ENCODE measurements at places on chromosomes 3 and 15. TPM values are rescaled to one million over a fixed set of nuclear protein-coding genes. Genes with fewer than 3 reads are reported as not detected.

Gene CHRNA3
- total RNA-seq, result 5.4 TPM

DNA sequence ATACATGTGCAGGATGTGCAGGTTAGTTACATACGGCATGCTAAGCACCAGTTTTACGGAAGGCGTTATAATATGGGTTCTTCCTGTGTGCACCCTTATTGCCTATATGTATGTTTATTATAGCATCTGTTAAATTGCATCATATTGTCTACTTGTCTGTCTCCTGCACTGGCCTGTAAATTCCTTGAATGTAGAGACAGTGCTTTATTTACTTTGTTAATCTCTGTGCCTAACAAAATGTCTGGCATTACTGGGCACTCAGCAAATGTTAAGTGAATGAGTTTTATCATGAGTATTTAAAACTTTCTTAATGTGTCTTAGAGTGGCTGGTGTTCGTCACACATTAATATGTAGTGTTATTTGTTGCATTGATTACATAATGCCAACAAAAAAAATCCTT lies 23.8 kb downstream of the MGA start:
- DNase-seq, result no peak

GRCh38 chr15:75720787-75721479 lies 8.3 kb upstream of the CSPG4 start:
- DNase-seq, result peak; percentile 86

Gene ANKRD34C
- under 0.01 TPM for total RNA-seq

DNA sequence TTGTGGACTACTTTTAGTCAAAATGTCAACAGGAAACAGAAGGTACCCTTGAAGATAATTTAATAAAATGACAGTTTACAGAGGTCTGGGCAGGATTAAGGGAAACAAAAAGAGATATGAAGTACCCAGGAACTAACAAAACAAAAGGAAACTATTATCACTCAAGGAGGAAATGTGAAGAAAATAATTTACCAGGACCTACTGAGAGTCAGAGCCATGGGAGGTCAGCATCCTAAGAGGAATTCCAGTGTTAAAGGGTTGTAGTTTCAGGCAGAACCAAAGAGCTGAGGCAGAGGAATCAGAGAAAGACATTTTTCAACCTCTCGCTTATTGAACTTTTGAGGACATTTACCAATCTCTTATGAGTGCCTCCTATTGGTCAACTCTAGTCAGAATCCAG lies 408.9 kb upstream of the CBLB start:
- no peak for DNase-seq

GRCh38 chr3:73492186-73492585 lies 132.6 kb downstream of the PDZRN3 start:
- DNase-seq, result no peak

DNA sequence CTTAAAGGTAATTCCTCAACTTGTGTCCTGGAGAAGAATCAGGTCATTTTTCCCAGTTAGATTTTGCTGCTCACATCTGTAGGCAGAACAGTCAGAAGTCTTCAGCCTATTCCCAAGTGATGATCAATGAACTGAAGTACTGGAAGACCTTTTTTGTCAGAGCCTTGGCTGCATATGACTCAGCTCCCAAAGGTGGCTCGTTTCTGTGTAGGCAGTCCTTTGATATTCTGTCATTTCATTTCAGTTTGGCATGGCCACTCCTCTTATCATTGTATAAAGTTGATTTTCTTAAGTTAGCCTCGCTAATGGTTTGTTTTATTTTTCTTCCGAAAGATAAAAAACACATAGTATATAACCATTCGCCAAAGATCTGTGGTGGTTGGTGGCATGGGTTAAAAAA lies 90.7 kb downstream of the KLHL25 start:
- DNase-seq, result no peak

Gene TADA3
- total RNA-seq, result 53.2 TPM

GRCh38 chr3:48518638-48519276 lies 14.8 kb upstream of the SHISA5 start:
- DNase-seq, result no peak

Gene FAM98B
- total RNA-seq, result 15.1 TPM

DNA sequence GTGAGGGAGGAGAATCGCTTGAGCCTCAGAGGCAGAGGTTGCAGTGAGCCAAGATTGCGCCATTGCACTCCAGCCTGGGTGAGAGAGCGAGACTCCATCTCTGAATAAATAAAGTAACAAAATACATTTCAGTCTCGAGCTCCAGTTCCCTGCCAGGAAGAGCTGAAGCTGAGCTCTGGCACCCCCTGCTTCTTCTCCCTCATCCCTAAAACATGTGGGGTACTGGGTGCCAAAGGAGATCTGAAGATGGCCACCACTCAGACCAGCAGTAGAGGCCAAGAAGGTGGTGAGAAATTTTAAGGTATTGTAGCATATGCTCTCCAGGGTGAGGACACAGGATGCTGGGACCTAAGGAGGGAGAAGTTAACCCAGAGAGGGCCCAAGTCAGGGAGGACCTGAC lies 75.0 kb upstream of the CGNL1 start:
- DNase-seq, result peak; percentile 20

DNA sequence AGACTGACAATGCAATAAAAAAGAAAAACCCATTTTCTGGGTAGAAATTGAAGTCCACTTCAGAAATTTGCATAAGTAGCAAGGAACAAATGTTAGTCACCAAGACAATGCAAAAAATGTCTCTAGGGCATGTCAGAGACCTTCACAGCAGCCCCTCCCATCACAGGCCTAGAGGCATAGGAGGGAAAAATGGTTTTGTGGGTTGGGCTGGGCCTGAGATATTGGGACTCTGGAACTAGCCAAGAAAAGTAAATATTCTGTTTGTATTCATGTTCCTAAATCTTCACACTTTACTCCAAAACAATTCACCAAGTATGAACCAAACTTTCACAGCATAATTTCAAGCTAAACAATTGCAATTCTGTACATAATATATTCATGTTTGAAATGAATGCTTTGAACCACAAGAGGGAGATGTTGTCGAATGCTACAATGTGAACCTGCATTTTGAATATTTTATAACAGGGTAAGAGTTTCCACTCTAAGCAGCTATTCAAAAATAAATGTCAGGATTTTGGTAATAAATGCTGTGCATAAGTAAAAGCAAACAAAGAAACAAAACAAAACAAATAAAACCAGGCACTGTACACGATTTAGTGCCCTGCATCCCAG lies 429.2 kb downstream of the OTOL1 start:
- no peak for DNase-seq

DNA sequence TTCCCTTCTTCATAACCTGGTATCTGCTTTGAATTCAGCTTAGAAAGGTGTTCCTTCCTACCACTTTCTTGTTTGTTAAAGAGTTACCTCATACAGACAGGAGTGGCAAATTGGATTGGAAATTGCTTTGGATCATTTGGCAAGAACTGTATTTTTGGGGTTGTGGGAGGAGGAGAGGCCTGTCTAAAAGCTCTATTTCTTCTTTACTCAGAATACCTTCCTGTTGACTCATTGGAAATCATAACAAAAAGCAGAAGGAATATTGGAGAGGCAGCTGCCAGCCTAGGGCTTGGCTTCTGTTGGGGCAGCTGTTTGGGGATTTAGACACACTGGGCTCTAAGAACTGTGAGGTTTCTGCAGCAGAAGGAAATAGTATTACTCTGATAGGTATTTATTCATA lies 14.2 kb downstream of the IQGAP1 start:
- DNase-seq, result peak; percentile 73

- DNase-seq, result no peak
These were observed 1.5 kb downstream of the ARHGEF3 start for GRCh38 chr3:56800130-56800831.

Gene GNL3
- 40.0 TPM for total RNA-seq

Gene PLA2G4E
- not detected for total RNA-seq

- no peak for DNase-seq
These were observed 185.1 kb upstream of the AGTR1 start for GRCh38 chr3:148512648-148513047.

Gene FAM81A
- 4.7 TPM for total RNA-seq

Gene PARP15
- total RNA-seq, result 3.9 TPM

- DNase-seq, result no peak
These were observed 319.1 kb upstream of the TLE3 start for GRCh38 chr15:70416829-70417228.

DNA sequence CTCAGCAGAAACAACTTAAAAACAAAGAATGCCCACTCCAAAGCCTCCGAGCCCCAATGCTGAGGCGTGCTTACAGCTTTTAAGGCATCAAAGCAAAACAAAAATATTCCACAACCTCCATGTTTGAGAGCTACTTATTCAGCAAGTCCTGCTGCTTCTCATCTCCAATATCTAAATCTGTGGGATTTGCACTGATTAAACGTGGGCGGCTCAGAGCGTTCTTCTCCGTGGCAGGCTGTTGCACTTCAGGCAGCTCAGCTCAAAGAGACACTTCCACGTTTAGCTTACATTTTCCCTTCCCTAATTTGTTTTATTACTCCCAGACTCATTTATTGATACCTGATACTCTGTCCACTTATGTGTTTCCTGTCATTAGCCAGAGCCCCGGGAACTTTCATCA lies 282.6 kb upstream of the MCTP2 start:
- DNase-seq, result no peak

DNA sequence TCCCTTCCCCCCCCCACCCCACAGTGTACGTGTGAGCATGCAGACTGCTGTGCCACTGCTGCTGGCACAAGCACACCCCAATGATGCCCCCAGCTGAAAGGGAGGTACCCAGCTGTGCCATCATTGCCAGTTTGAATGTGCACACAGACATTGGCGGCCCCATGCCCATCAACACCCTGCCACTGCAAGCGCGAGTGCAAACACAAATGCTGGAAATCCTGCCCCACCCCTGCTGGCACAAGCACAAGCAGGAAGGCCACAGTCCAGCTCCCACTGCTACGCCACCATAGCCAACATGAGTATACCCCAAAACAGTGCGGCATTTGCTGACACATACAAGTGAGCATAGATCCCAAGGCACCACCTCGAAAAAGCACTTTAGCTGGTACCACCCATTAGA lies 222.9 kb downstream of the SCAPER start:
- no peak for DNase-seq

- DNase-seq, result no peak
These were observed 51.7 kb downstream of the GRIP2 start for GRCh38 chr3:14488286-14489041.

DNA sequence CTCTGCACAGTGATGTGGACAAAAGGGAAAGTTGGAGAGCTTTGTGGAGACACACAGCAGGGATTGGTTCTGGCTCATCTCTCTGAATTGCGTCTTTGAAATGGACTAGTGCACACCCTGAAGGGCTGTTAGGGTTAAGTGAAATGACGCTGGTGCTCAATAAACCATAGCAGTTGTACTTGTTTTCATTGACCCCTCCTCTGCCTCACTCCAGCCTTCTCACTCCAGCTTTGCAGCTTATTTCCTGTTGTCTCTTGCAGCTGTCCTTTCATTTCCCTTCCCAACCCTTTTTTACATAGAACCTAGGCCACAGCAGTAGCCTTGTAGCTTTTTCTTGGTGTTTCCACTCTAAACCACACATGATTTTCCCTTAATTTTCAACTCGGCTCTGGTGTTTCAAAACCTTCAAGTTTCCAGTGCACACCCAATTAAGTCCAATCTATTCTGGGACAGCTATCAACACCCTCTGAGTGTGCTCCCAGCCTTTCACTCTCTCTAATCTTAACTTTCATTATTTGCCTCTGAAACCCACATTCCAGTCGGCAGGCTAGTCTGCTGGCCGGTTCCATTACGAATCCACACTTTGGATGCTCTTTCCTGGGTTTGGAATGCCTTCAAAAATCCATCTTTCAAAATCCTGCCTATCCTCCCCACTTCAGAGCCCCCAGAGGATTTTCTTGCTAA lies 6.4 kb downstream of the C3orf52 start:
- no peak for DNase-seq

Gene FBXW12
- total RNA-seq, result not detected

DNA sequence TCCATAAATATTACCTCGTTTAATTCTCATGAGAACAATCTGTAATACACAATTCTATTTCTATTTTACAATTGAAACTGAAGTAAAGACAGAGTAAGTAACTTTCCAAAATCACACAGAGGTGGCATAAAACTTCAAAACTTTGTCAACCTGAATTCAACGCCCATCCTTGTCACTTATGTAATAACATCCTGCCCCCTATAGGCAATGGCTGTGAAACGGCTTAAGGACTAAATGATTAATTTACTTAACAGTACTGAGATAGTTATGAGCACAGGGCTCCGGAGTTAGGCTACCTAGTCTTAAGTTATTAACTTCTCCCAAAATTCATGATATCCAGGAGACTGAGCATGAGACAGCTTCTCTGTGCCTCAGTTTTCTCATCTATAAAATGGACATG lies 293.1 kb upstream of the CHRM5 start:
- no peak for DNase-seq

GRCh38 chr15:63244399-63244798 lies 33.0 kb upstream of the APH1B start:
- DNase-seq, result no peak

- no peak for DNase-seq
These were observed 14.3 kb downstream of the GRM2 start for GRCh38 chr3:51721062-51721745.

DNA sequence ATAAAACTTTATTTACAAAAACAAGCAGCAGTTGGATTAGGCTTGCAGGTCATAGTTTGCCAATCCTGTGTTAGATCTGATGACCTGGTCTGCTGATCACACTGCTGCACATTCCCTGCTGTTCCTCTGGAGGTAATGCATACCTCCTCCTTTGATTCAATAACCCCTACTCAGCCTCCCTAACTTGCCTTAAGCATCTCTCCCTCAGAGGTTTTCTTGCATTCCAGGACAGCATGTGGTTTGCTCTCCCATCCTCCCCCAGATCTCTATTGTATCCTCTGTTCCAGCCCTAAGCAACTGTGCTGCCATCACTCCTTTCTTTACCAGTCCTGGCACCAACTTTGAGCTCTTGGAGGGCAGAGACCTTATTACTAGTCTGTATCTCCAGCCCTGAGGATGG lies 63.4 kb downstream of the CACNA2D3 start:
- no peak for DNase-seq

DNA sequence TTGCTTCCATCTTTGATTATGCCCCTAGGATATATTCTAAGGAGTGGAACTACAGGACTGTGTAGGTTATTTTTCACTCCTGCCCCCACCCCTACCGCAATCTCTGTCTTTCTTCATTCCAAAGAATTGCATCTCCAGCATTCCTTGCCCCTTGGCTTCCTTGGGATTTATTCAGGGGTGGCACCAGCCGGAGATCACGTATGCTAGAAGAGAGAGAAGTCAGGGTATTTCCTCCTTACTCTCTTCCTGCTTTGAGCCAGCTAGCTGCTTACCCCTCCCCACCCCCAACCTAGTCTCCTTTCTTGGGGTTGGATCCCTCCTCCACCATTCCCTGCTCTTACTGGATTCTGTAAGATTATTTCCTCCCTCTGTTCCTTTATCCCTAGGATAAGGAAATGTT lies 35.0 kb upstream of the DENND4A start:
- no peak for DNase-seq

GRCh38 chr3:119352034-119352609 lies 57.9 kb downstream of the ARHGAP31 start:
- DNase-seq, result no peak

GRCh38 chr15:78944669-78945407 lies at the start of gene CTSH:
Gene CTSH (minus strand): TSS chr15:78945046. CDS start chr15:78944981, 65 bp downstream.
- peak; percentile 87 for DNase-seq

Data from sigmoid colon (tissue), 7 donors.